ENCODE measurements at places on chromosomes 3 and 15. TPM values are rescaled to one million over a fixed set of nuclear protein-coding genes. Genes with fewer than 3 reads are reported as not detected.

DNA sequence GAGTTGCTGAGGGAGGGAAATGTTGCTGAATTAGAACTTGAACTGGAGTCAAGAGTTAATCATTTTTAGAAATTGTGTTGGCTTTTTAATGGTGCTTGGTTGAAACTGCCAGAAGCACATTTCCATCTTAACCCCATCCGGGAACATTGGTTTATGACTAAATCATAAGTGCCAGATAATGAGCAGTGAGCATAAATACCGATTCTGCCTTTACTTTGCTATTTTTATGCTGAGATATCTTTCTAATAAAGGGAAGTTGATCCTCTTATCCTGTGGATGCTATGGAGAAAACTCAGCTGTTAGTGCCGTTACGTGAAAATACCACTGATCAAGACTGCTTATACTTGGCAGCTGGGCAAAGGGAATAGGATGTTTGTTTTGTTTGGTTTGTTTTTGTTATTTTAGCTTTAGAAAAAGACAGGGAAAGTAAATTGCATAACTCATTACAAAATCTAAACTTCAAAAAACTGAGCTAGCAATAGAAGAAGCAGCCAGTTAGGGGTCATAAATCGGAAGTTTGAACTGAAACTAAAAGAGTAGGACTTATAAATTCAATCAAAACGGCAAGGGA is 813.1 kb downstream of the NAALADL2 start:
- H3K4me1 ChIP-seq = no peaks in the 10 kb centered on the region
- peak overlapping the region; percentile 11 for H3K4me3 ChIP-seq
- H3K36me3 ChIP-seq = no peaks in the 10 kb centered on the region
- H3K27ac ChIP-seq = no peak overlapping the region

- DNase-seq = no peak
- peaks cover 15% of the 10 kb centered on the region for H3K4me1 ChIP-seq
- H3K27ac ChIP-seq = no peak overlapping the region
- H3K27me3 ChIP-seq = no peaks in the 10 kb centered on the region
- H3K4me3 ChIP-seq = peak overlapping the region; percentile 48
Measured at GRCh38 chr15:72796515-72797337, 13.2 kb upstream of the ADPGK start.

Gene CRABP1
- 1,461 TPM for total RNA-seq

DNA sequence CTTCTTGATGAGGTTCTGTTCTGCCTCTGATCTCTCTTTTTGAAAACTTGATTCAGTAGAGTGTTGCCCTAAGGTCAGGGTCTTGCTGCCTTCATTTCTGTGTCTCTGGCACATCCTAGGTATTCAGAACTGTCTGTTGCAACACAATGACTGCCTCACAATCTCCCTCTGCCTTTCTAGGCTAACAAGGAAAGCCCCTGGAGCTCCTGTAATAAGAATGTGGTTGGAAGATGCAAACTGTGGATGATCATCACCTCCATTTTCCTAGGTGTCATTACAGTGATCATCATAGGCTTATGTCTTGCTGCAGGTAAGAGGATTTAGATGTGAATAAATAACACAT is 7.0 kb downstream of the C3orf52 start:
- DNase-seq = no peak
- H3K36me3 ChIP-seq = no peaks in the 10 kb centered on the region
- no peaks in the 10 kb centered on the region for H3K4me1 ChIP-seq
- no peaks in the 10 kb centered on the region for H3K27me3 ChIP-seq

- H3K27ac ChIP-seq = no peak overlapping the region
- H3K36me3 ChIP-seq = no peaks in the 10 kb centered on the region
- H3K4me3 ChIP-seq = no peak overlapping the region
- no peak for DNase-seq
- H3K27me3 ChIP-seq = no peaks in the 10 kb centered on the region
Measured at GRCh38 chr3:131550562-131551465, 48.0 kb upstream of the MRPL3 start.

DNA sequence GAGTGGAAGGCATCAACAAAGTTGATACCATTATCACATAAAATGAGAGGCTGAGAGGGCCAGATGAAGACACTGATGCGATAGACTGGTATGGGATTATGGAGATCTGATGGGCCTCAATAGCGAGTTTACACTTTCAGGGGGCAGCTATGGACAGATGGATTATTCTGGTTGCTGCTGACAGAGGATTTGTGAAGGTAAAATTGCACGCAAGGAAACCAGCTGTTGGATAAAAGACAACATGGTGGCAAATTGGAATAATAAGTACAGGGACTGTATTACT is 203.9 kb downstream of the MBNL1 start:
- DNase-seq = no peak
- H3K27ac ChIP-seq = no peak overlapping the region
- H3K4me3 ChIP-seq = no peak overlapping the region
- H3K36me3 ChIP-seq = no peaks in the 10 kb centered on the region

DNA sequence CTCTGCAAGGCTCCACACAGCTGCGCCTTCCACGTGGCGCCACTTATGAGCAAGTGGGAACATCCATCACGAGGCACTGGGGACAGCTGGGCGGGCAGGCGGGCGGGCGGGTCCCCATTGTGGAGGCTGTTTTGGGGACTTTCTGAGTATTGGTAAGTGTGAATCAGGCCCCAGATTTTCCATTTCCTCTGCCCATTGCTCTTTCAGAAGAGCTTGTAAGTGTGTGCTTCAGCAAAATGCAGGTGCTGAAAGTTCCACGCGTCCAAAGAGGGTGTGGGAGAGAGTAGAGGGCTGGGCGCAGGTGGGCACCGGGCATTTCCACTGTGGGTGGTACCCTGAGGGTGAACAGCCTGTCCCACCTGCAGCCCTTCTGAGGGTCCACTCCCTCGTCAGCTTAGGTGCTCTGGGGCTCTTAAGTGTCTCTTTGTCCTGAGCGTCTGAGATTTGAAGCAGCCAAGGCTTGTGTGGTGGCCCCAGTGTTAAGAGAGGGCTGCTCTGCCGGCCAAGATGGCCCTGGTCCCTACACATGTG is 177.1 kb downstream of the RPLP1 start:
- no peak for DNase-seq
- H3K27me3 ChIP-seq = no peaks in the 10 kb centered on the region
- H3K4me3 ChIP-seq = no peak overlapping the region
- no peaks in the 10 kb centered on the region for H3K36me3 ChIP-seq
- no peak overlapping the region for H3K27ac ChIP-seq

Gene GP9
- total RNA-seq = 0.72 TPM

DNA sequence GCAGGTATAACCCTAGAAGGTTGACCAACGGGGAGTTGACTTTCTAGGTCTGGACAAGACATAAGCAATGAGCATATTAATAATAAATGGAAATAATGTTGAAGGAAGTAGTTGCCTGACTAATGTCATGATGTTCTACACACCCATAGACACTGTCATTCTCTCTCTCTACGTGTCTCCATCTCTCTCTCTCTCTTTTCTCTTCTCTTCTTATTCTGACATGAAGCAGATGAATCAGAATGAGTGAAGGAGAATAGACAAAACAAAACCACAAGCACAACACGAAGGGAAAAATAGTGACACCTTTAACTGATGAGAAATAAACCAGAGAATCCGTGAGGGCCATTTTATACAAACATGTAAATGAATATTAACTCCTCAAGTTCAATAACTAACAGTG is 26.7 kb upstream of the CCDC80 start:
- H3K4me1 ChIP-seq = no peaks in the 10 kb centered on the region
- H3K27me3 ChIP-seq = no peaks in the 10 kb centered on the region
- no peak overlapping the region for H3K4me3 ChIP-seq
- no peaks in the 10 kb centered on the region for H3K36me3 ChIP-seq

Gene ZNF639
- 61.4 TPM for total RNA-seq

DNA sequence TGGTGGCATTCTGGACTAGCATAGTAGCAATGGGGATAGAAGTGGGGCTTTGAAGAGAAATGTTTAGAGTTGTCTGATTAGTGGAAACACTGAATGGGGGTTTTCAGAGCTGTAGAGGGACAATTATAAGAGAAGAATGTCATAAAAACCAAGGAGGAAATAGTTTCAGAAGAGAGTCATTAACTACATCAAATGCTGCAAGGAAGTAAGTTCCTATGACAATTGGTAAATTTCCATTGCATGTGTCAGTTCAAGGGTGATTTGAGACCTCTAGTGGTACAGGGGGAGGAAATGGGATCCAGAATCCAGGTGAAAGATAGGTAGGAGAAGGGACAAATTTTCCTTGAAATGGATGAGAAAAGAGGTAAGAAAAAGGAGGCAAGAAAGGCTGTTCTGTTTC is 68.3 kb upstream of the TBC1D5 start:
- H3K27me3 ChIP-seq = no peaks in the 10 kb centered on the region
- H3K36me3 ChIP-seq = no peaks in the 10 kb centered on the region
- H3K4me3 ChIP-seq = no peak overlapping the region
- H3K4me1 ChIP-seq = no peaks in the 10 kb centered on the region

- no peak overlapping the region for H3K4me3 ChIP-seq
- no peaks in the 10 kb centered on the region for H3K4me1 ChIP-seq
- H3K27me3 ChIP-seq = no peaks in the 10 kb centered on the region
- H3K27ac ChIP-seq = no peak overlapping the region
- peaks cover 35% of the 10 kb centered on the region for H3K36me3 ChIP-seq
Measured at GRCh38 chr3:126036056-126036549, 47.8 kb downstream of the SLC41A3 start.

Gene PAK6
- total RNA-seq = 5.0 TPM

Gene FSIP1
- 7.3 TPM for total RNA-seq

All from spinal cord (tissue), 10 donors.